Germinal center (tissue), 1 donor: ENCODE measurements at places on chromosomes 11 and 22.

DNA sequence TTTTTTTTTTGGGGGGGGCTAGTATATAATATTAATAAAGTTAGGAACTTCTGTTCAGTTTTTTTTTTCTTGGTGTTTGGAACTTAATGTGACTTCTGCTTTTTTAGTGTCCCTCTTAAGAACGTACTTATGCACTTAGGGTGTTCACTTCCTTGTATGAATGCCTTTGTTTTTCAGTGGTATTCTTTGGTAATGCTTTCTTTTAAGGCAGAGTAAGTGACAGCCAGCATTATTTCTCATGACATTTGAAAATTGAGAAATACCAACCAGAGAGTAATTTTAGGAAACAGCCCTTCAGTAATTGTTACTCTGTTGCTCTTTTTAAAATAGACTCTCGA, 2.4 kb downstream of the GRK3 start:
- DNase-seq, result no peak

GRCh38 chr22:42717197-42717928, 3.3 kb downstream of the A4GALT start:
- no peak for DNase-seq

GRCh38 chr11:104324276-104324675, 160.3 kb upstream of the PDGFD start:
- DNase-seq, result no peak

GRCh38 chr11:46410021-46410420, 18.4 kb upstream of the CHRM4 start:
- no peak for DNase-seq

- no peak for DNase-seq
Observed at GRCh38 chr11:2422461-2423156, 21.7 kb downstream of the TRPM5 start.

GRCh38 chr22:20957102-20957682, 9.9 kb upstream of the AIFM3 start:
- no peak for DNase-seq

GRCh38 chr22:37279331-37280181, 2.8 kb upstream of the CYTH4 start:
- DNase-seq, result no peak

GRCh38 chr22:20588843-20589581, 81.6 kb downstream of the MED15 start:
- DNase-seq, result no peak

DNA sequence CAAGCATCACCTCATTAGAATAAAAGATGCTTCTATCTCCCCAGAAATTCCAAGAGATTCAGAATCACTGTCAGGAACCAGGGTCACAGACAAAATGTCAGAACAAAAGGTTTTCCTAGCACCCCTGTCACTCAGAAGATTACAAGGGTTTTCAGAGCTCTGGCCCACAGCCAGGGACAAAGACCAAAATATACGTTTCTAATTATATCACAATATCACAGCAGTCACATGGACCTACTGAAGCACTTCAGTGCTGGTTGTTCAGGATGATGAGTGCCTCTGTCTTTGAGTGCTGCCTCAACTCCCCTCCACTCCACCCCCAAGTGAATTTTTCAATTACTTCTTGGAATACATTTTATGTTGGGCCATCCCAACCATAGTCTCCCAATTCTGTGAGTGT, 21.9 kb upstream of the RTL6 start:
- DNase-seq, result no peak

- no peak for DNase-seq
Observed at GRCh38 chr11:102599642-102600261, 25.4 kb downstream of the MMP20 start.
